ENCODE measurements at places on chromosomes 12 and 14.

DNA sequence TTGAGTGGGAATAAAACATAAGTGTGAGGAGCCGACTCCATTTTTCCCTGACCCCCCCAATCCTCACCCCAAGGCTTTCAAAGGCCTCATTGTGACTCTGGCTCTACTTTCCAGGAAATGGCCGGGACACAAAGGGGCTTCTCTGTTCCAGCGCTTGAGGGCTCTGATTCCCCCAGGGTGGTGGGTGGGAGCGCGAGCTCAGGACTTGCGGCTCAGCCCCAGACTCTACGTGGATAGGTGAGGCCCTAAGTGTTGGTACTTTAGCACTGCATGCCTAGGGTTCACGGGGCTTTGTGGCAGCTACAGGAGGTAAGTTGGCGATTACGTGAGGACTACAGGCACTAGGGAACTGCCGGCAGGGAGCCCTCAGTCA is 553 bp downstream of the CNPY2 start:
- no peak for DNase-seq

DNA sequence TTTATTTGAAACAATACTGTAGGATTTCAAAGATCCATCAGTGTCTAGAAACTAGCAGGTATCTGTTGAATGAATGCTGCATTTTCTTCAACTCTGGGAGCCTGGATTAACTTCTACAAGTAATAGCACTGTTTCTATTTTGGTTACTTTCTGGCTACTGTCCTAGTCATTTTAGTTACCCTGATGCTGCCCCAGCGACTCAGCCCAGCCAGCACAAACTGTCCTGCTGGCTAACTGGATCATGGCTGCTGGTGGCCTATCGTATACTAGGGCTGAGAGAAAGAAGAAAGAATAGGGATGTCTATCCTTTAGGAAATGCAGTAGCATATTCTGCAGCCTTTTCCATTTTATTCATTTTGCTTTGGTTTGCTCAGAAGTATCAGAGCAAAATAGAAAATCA is 53.9 kb downstream of the NTN4 start:
- DNase-seq, result no peak

DNA sequence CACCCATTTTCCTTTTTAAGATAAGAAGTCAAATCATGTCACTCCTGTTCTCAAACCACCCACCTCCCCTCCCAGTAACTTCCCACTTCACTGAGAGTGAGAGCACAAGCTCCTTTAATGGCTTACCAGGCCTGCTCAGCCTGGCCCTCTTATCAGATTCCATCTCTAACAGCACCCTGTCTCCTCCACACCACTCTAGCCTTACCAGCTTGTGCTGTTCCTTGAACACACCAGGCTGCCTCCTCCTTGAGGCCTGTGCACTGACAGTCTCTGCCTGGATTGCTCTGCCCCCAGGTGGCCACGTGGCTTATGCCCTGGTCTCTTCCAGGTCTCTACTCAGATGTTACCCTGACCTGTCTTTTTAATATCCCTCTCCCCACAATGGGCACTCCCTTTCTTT is 40.1 kb upstream of the EVL start:
- no peak for DNase-seq

DNA sequence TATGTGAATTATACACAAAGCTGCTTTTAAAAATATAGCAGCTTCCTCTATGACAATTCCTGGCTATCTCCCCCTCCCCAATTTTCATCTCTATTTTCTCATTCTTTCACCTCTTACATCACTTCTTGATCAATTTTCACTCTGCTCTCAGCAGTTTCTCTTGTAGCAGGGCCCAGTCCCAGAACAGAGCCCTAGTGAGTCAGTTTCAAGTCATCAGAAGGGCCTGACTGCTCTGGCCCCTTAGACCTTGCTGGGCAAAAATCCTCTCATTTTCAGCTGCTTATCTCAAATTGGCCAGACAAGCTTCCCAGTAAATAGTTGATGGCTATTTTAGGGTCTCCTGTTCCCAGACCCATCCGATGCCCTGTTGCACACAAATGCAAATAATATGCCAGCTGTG is 101.4 kb downstream of the TTC7B start:
- DNase-seq, result no peak

- DNase-seq, result no peak
Observed at GRCh38 chr12:42362647-42363260, 36.8 kb downstream of the PPHLN1 start.

DNA sequence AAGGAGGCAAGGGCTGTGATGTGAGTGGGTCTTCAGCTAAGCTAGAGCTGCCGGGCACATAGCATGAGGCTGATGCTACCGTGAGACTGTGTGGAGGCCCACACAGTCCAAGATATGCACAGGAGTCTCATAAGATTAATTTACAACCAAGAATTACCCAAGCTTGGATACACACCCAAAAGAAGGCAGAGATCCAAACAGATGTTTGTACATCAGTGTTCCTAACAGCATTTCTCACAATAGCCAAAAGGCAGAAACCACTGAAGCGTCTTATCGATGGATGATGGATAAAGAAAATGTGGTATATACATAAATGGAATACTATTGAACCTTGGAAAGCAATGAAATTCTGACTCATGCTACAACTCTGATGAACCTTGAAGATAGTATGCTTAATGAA is 40.8 kb upstream of the RIC8B start:
- DNase-seq, result no peak

DNA sequence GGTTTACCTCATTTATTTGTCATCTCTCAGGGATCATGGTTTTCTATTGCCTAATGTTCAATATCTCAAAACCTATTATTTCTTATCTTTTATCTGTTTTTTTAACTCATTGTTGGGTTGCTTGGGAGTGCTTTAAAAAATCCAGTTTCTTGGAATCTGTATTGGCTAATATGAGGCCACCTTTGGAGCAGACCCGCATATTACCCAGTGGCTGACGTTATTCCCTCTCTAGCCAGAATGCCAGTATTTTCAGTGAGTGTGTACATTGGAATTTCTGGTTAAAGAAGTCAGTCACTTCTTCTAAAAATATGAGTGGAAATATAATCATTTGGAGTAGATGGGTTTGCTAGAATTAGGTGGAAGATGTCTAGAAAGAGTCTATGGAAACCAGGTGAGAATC is 38.3 kb downstream of the PRMT8 start:
- DNase-seq, result no peak

- DNase-seq, result no peak
Observed at GRCh38 chr12:115374480-115375185, 690.7 kb upstream of the TBX3 start.

DNA sequence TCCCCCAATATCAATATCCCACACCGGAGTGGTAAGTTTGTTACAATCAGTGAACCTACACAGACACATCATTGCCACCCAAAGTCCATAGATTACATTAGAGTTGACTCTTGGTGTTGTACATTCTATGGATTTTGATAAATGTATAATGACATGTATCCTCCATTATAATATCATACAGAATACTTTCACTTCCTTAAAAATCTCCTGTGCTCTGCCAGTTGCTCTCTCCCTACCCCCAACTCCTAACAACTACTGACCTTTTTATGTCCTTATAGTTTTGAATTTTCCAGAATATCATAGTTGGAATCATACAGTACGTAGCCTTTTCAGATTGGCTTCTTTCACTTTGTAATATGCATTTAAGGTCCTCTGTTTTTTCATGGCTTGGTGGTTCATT is 48.4 kb downstream of the SLC4A8 start:
- DNase-seq, result no peak

GRCh38 chr12:110532644-110533043 is 30.5 kb downstream of the RAD9B start:
- no peak for DNase-seq

- DNase-seq, result no peak
Observed at GRCh38 chr12:93011100-93011499, 82.0 kb upstream of the EEA1 start.

DNA sequence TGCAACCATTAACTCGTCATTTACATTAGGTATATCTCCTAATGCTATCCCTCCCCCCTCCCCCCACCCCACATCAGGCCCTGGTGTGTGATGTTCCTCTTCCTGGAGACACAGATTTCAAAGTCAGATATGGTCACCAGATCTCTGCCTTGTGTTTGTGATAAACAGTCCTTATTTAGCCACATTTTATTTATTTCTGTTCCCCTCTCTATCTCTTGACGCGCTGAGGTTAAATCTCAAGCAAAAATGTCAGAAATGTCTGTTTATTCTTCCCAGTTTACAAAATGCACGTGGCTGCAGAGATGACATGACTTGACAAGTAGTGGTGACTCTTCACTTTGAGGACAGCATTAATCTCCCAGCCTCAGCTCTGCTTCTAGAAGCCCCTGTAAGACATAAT is 11.5 kb upstream of the RASSF3 start:
- peak; percentile 21 for DNase-seq

DNA sequence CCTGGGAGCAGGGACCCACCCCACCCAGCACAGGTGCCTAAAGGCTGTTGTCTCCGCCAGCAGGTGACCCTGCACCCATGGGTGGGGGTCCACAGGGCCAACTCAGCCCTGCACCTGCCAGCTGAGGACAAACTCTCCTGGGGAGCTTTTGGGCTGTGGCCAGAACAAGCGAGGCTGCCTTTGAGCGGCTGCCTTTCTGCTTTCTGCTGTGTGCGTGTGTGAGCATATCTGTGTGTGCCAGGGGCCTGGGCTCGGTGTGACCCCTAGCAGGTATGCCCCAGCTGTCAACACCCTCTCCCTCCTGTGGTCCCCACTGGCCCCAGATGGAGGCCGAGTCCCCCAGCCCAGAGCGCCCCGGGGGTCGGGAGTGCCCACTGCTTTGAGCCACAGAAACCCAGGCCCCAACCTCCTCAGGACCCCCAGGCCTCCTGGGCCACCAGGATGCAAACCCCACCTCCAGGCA is 25.9 kb upstream of the GPR132 start:
- DNase-seq, result no peak

GRCh38 chr12:92393504-92393903 is 247.9 kb upstream of the BTG1 start:
- no peak for DNase-seq

DNA sequence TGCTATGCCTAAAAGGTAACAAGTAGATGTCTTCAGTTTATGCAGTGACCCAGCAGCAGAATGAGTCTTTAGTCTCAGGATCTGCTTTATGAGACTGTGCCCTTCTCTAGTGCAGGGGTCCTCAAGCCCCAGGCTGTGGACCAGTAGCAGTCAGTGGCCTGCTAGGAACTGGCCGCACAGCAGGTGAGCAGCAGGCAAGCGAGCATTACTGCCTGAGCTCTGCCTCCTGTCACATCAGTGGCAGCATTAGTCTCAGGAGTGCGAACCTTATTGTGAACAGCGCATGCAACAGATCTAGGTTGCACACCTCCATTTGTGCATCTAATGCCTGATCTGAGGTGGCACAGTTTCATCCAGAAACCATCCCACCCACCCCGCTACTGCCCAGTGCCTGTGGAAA is 38.4 kb downstream of the LRP6 start:
- DNase-seq, result no peak

DNA sequence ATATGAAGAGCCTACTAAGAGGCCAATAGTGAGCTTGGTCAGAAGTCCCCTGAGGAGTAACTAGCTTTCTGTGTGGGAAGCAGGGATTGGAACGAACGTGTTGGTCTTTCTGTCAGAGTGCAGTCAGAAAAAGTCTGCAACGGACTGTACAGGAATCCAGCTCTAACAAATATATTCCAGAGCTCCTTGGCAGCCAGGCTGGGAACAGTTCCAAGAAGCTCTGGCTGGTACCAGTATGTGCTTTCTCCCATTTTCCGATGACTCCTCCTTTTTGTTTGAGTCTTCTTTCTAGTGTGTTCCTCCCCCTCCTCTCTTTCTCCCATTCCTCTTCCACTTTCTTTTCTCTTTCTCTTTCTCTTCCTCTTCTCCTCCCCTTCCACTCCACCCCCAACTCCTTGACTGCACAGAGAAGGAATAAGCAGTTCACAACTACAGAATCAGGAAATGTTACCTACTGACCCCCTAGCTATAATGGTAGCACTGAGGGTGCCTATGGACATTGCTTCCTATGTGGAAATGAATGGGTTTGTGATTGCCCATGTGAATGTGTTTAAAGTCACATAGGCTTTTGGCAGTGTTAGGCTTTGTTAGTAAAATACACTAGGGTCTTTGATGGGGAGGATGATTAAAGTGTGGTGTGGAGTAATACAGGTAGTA is 59.9 kb downstream of the TTLL5 start:
- no peak for DNase-seq

- DNase-seq, result no peak
Observed at GRCh38 chr12:101620762-101621133, 26.0 kb downstream of the MYBPC1 start.

- DNase-seq, result no peak
Observed at GRCh38 chr12:6928703-6929407, 1.1 kb downstream of the ATN1 start.

DNA sequence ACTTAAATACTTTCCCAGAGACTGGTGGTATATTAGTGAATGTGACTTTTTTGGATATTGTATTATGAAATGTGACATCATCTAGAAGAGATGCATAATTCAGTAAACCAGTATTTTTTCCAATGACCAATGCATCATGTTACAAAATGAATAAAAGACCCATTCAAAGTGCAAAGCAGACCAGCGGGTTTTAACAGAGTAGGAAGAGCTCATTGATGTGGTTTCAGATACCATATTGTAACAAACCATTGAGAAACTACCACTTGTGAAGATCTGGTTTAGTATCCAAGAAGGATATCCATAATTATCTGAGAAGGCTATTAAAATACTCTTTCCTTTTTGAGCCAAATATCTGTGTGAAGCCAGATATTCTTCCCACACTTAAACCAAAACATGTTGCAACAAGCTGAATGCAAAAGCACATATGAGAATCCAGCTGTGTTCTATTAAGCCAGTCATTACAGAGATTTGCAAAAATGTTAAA is 47.7 kb downstream of the MVK start:
- no peak for DNase-seq

DNA sequence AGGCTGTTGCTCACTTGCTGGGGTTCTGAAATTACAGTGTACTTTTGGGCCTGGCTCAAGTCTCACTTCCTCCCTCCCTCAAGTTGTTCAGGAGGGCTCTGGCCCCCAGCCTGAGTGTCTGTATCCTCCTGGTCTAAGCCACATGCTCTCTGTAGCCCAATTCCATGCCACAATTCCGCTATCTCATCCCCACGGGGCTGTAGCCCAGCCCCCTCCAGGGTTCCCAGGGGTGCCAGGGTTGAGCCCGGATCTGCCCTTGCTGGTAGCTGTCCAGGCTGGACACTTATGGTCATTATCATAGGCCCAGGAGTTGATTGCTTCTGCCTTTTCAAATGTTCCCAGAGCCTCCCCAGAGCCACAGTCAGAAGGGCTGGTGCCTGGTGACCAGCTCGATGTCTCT is 65.3 kb downstream of the PRIMA1 start:
- no peak for DNase-seq

DNA sequence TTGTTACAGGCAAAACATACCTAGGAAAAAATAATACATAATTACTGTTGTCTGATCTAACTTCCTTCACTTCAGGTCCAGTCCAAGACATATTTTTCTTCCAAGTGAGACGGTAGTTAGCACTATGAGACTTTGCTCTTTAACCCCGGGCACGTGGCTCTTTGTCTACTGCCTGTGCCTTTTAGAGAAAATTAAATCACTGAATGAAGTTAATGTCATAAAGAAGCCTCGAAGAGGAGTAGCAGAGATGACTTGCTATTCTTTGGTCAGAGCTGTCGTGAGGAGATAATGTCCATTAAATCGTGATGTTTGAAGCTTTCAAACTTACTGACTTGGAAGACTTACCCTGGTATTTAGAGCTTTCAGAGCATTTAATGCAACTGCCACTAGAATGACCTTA is 8.7 kb downstream of the TESPA1 start:
- DNase-seq, result no peak

GRCh38 chr14:20680843-20681347 is 3.5 kb upstream of the RNASE4 start:
- no peak for DNase-seq

GRCh38 chr12:130281153-130281799 is 56.4 kb upstream of the PIWIL1 start:
- DNase-seq, result peak; percentile 23

- no peak for DNase-seq
Observed at GRCh38 chr14:56099081-56099797, 19.0 kb upstream of the PELI2 start.
